DMS 273 treated with DMSO at 0.1 percent for 48 hours (cell line): ENCODE measurements at places on chromosomes 6 and 20.
A peak's percentile ranks its signal among the peaks of the same experiment; 100 is the strongest.

DNA sequence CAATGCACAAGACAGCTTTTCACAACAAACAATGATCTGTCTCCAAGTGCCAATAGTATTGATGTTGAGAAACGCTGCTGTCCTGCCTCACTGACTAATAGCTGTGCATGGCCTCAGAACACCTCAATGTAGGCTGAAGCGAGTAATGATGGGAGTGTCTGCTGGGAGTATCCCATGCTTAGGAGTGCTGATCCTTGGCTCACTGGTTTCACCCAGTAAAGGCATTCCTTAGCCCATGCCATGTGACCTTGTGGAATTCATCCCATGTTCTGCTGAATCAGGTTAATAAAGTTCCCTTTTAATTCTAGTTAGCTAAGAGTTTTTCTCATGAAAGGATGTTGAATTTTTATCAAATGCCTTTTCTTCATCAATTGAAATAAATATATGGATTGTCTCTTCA lies 3.8 kb upstream of the WFDC12 start:
- no peak for DNase-seq

DNA sequence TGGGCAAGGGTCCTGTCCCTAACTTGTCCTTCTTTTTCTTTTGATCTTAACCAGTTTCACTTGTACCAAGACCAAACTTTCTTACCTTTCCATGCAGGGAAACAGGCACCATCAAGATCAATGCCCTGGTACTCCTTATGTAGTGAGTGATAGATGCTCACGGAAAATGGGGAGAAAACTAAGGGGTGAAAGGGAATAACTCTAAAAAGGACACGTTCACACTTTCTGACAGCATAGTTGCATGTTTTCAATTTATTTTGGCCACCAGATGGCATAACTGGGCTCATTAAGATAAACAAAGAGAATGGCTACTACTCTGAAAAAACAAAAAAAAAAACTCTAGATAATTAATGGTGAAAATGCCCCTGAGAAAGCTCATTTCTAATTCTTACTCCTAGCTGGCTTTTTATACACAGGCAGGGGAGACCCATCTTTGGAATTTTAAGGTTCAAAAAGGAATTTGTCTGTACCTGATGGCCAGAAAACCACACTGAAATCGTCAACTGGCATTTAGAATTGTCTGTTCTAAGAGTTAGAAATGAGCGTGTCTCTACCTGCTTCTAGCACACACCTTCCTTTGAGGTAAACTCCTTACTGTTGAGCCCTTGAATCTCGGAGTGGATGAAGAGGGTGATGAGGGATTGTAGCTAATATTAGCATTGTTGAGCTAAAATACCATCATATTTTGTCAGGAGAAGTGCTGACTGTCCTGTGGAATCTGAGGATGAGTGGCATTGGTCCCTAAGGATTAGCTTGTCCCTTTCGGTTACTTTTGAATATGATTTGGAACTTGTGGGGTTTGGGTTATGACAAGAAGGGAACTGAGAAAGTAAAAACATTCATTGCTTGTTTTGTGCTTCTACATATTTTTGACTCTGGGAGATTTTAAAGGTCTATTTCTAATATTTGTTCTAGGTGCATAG lies 62.2 kb upstream of the DDR1 start:
- DNase-seq: no peak

DNA sequence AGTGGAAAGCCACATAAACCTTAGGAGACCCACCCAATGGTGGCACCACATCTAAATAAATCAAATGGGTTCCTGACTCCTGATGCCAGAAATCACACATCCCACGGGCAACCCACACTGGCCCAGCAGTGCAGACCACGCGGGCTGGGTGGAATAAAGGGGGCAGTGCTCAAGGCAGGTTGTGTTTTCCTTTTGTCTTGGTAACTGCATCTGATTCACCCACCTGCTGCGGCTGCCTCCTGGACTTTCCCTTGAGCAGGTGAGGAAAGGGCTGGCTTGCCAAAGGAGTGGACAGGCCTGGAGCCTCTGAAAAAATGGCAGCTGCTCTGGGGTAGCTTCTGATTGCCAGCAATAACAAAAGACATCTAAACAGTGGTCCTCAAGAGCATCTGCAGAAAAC lies 119.5 kb upstream of the KCNK16 start:
- no peak for DNase-seq

DNA sequence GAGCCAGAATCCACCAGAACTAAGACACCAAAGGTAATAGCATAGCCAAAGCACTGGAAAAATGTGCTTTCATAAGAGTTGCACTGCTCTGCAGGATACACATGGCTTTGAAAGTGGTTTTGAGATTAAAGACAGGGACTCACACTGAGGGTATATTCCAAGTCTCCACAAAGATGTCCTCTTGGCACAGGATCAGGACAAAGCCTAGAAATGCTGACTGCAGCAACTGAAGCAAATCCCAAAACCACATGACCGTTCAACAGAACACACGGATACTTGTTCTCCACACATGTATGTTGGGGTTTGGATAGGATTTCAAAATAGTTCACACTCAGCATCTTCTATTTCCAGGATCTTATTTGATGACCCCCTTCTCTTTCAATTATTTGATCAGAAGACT lies 364.3 kb upstream of the HSF2 start:
- DNase-seq: no peak

- no peak for DNase-seq
Measured at GRCh38 chr6:104969108-104969507, 12.2 kb downstream of the LIN28B start.

- DNase-seq: no peak
Measured at GRCh38 chr6:51541847-51542246, 545.6 kb downstream of the PKHD1 start.

DNA sequence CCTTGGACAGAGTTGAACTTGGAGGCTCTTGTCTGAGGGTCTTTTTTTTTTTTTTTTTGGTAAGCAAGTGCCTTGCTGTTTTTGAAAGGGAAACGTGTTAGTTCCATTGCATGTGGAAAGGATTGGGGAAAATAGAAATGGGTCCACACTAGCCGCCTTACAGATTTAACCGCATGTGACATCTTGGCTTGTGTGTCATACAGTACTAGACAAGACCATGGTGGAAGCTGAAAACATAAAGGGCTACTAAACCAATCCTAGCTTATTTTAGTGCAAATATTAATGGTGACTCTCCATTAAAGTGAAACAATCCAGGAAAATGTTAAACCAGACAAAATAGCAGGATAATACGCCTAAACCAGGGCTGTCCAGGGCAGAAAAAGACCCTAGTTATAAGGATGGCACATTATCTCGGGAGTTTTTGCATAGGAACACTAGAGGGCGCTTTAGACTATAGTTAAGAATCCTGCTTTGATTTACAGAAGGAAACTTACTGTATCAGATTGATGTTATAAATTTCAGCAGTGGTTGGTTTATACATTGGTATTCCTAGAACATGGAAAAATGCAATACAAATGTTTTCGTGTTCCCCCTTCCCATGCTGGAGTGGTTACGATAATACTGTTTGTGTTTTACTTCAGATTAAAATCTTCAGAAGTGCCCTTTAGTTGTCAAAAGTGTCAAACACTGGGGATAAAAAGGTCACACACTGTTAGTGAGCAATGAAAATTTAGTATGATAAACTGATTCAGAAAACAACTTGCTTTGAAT lies 59.8 kb upstream of the DEK start:
- DNase-seq: peak; percentile 40

DNA sequence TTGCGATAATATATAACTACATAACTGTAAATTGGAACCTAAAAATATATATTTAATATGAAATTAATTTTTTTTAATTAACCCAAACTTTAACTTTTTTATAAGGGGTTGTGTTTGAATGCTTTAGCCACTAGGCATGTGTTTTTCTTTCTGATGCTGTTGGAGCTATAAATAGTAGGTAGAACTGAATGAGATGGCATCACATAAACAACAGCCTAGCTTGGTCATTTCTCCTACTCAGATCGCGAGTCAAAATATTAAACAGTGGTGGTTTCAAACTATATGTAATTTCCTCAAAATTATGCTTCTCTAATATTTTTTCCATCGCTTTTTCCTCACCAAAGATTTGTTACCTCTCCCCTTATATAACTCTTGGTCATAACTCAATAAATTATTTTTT lies 243.2 kb downstream of the ARID1B start:
- DNase-seq: no peak

GRCh38 chr20:57470666-57471495 lies 54.1 kb downstream of the CTCFL start:
- no peak for DNase-seq

DNA sequence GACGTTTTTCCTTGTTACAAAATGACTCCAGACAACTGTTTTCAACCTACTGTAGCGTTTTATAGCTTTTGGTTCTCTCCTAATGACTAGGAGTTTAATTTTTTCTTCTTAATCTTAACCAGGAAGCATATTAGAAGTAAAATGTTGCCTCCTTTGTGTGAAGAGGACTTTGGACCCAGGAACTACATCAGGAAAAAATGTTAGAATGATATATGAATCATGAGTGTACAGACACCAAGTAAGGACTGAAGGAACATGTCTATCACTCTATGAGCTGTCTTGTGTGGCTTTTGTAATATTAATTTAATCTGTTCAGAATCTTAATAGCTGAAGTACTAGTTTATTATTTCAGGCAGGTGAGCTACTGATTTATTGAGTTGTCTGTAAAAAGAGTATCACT lies 71.0 kb upstream of the MARCKS start:
- no peak for DNase-seq

DNA sequence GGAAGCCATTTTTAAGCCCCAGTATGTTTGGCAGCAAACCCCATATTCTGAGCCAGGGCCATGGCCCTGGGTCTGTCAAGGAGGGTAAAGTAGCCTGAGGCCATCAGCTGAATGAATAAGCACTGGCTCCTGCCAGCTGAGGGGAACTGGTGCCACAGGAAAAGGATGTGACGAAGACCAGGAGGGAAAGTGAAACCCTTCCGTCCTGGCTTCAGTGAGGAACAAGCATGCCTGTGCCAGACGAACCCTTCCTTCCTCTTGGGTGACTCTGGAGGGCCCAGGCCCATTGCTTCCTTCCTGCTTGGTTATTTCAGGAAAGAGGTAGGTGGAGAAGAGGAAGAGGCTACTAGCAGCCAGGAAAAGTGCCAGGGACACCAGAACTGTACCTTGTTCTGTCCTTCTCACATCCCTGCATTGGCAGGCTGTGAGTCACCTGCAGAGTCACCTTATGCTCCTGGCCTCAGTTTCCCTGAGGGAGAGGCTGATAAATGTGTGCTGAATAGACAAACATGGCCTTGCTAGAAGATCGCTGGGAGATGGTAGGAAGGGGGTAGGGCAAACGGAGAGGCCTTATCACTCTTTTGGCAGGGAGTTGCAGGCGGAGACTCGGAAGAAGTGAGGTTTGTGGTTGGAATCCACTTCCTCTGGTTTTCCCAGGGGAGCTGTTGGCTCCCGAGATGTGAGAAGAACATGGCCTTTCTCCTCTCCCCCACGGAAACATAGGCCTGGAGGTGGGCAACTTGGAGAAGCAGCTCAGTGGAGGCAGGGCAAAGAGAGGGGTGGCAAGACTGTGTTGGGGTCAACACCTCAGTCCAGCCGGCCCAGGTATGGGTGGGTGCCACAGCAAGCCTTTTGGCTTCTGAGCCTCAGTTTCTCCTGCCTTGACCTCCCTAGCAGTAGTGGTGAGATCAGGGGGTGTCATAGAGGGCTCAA lies 37.4 kb downstream of the COX4I2 start:
- no peak for DNase-seq

GRCh38 chr6:143245656-143246055 lies 185.0 kb downstream of the AIG1 start:
- DNase-seq: no peak

DNA sequence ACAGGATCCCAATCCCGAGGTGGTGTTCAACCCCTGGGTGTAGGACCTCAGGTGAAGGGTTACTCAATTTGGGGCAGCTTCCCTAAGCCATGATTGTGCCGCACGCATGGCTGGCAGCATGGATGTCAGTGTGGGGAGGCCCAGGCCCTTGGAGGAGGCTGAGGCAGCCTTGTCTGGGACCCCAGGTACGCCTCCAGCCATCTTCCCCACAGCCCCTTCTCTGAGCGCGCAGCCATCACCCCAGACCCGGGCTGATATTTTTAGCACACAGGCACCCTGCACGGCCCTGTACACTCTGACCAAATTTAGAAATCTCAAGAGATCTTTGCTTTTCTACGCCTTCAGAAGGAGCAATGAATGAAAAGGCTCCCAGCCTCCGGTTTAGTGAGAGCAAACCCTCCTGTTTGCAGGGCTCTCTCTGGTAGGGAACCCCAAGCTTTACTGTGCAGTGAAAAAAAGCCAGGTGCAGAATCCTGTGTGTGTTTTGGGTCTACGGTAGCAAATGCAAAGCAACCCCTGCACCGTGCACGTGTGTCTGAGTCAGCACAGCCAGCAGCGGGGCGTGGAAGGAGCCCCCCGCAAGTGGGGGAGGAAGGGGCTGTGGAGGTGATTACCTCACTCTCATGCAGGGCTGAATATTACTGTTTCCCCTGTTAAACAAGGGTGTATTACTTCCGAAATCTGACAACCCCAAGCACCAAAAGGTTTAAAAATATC lies 44.3 kb downstream of the CTCFL start:
- DNase-seq: no peak

- DNase-seq: no peak
Measured at GRCh38 chr20:62887152-62887859, 25.7 kb upstream of the TCFL5 start.

GRCh38 chr6:62362097-62362496 lies 76.1 kb upstream of the KHDRBS2 start:
- DNase-seq: no peak

GRCh38 chr6:105507811-105508210 lies 104.9 kb upstream of the PREP start:
- DNase-seq: no peak

DNA sequence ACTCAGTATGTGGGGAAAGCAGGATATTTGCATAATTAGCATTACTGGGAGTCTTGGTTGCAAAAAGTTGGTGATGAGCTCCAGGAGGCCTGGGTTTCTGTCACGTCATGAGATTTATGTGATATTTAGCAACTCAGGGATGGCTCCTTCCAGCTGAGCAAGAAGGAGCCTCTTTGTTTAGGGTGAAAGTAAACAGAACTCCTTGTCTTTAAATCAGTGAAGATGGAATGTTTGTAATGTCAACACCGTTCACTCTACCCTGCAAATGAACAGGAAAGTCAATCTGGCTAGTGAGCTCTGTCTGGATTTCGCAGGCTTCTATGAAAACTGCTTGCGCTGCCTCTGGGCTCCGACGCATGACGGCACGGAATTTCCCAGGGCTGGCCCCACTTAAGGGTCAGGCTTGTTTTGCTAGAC lies 86.9 kb downstream of the PXDC1 start:
- no peak for DNase-seq

- DNase-seq: no peak
Measured at GRCh38 chr20:32877507-32877906, 18.8 kb downstream of the EFCAB8 start.
